ENCODE measurements at places on chromosomes 1 and 21. TPM values are rescaled to one million over a fixed set of nuclear protein-coding genes. Genes with fewer than 3 reads are reported as not detected.

ANGPTL3 gene
- not detected for total RNA-seq

GRCh38 chr1:1591452-1591851 is 8.5 kb downstream of the FNDC10 start:
- H3K36me3 ChIP-seq, result no peaks in the 10 kb centered on the region
- peaks cover 26% of the 10 kb centered on the region for H3K27me3 ChIP-seq
- no peaks in the 10 kb centered on the region for H3K4me1 ChIP-seq
- H3K4me3 ChIP-seq, result no peak overlapping the region
- no peak for DNase-seq
- no peak overlapping the region for H3K27ac ChIP-seq

DNA sequence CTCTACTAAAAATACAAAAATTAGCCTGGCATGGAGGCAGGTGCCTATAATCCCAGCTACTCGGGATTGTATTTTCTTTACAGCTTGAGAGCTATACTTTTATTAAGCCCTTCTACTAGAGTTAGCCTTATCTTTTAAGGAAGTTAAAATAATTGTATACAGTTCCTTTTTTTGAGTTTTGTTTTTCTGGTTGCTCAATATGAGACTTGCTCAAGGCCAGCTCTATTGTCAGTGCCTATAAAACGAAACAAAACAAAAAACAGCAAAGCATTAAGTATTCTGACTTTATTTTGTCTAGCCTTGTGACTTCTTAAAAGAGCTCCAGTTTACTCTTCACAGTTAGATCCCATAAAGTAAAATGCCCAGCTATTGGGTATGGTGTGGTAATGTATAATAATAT is 17.2 kb downstream of the PKN2 start:
- H3K36me3 ChIP-seq, result no peaks in the 10 kb centered on the region
- peaks cover 2% of the 10 kb centered on the region for H3K4me1 ChIP-seq
- no peak for DNase-seq
- no peak overlapping the region for H3K27ac ChIP-seq

DNA sequence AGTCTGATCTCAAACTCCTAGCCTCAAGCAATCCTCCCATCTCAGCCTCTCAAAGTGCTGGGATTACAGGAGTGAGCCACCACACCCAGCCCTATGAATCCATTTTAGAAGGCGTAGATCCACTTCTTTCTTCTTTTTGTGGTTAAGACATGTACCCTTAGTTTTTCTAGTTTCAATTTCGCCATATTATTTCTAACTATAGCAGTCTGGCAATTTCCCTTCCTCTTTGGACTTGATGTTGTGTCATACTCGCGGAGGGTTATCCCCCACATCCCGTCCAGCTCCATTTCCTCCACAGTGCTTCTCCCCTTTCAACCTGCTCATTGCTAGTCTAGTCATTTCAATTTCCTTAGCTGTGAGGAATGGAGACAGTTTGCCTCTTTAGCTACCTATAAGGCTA is 5.2 kb upstream of the LRRC8D start:
- H3K4me1 ChIP-seq, result peaks cover 11% of the 10 kb centered on the region
- no peaks in the 10 kb centered on the region for H3K36me3 ChIP-seq
- no peak for DNase-seq

All from T-cell (primary cell).